CD4-positive, alpha-beta T cell treated with Interleukin-17A for 4 hours (primary cell): ENCODE measurements at places on chromosomes 12 and 14.
A peak's percentile ranks its signal among the peaks of the same experiment; 100 is the strongest.

DNA sequence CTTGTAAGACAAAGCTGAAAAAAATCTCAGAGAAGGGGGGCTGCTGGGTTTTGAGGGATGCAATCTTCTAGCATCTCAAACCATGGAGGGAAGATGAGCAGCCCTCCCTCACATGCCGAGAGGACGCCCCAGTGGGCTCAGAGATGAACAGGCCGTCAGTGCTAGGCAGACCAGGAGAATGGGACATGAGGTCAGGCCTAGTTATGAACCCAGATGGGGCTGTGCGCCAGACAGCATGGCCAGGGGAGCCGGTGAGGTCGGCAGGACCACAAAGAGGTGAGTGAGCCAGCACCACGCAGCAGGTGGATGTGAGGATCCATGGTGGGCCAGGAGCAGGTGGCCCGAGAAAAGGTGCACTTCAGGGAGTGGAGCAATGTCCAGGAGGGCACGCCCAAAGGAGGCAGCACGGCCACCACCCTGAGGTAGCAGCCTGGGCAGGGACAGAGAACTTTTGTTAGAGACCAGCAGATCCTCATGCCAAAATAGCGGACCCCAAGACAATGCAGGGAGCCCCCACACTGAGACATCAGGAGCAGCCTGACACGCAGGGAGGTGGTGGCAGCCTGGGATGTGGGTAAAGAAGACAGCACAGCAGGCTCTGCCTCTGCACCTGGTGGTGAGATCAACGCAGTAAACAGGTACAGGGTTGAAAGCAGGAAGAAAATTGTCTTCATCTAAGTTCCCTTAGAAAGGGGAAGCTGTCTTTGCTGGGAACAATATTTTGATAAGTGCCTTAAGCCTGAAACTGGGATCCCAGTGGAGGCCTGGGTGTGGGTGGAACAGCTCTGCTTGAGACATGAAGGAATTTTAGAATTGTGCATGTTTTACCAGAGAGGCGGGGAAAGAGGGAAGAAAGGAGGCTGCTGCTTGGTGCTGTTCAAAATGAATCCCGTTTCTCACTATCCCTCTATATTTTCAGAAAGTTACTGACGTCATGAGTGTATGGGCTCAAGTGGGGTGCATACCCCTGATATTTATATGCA lies 17.8 kb upstream of the MCRS1 start:
- DNase-seq: no peak

DNA sequence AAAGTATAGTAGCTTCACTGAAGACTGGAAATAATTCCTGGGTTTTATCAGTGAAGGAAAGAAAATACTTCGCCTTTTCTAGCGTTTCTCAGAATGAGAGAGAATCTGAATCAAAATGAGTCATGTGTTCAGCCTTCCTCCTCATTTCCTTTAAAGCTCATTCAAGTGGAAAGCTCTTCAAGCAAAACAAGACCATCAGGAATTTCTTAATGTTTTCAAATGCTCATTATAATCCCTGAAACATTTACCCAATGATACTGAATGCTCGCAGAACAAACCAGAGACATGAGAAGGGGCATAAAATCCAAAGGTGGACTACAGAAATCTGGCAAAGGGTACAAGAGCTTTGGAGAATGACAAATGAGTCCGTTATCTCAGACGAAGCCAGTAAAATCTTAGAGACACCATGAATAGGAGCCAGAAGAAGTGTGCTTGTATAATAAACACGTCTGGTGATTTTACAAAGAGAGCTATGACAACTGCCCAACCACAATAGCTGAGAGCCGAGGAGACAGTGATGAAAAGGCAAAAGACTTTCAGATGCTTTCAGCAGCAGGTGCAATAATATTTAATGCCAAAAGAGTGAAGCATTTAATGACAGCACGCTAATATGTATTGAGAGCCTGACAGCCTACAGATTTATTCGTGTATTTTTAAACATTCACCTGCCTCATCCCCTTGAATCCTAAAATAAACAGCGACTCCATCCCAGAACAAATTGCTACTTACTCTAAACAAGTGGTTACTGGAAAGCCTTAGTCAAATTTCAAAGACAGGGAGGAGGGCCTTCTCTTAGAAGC lies 19.0 kb downstream of the SPRING1 start:
- no peak for DNase-seq

DNA sequence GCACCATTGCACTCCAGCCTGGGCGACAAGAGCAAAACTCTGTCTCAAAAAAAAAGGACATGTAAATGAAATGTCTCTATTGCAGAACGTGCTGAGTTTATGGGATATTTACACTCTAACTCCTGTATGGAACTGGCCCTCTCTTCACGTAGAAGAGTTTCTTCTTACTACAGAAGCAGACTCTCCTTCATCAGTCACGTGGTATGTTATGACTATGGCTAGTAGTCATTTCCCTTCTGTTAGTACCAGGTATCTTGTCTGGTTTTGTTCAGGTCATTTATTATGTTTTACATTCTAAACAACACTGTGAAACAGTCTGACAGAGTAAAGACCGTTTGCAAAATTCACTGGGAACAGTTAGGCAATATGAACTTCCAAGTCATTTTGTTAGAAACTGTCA lies 20.3 kb downstream of the KNTC1 start:
- DNase-seq: no peak

DNA sequence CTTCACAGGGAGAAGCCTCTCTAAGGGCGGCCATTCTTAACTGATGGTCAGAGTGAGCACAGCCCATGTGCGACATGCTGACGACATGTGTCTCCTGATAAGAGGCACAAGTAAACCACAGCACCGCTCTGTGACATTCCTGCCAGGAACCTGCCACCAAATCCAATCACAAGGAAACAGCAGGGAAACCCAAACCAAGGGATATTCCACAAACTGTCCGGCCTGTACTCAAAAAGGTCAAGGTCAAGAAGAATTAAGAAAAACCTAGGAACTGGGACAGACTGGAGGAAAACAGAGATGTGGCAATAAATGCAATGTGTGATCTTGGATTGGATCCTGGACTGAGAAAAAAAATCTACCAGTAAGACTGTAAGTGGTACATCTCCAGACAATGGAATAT lies 91.9 kb downstream of the SYNE3 start:
- DNase-seq: no peak

GRCh38 chr14:24330973-24331674 lies 3.7 kb downstream of the ADCY4 start:
- DNase-seq: no peak

- no peak for DNase-seq
These were observed 46.5 kb downstream of the FBXO34 start for GRCh38 chr14:55317542-55318306.

- no peak for DNase-seq
These were observed 445.9 kb upstream of the RGS6 start for GRCh38 chr14:71486279-71486678.

GRCh38 chr14:99382071-99382470 lies 98.6 kb downstream of the SETD3 start:
- DNase-seq: no peak

- DNase-seq: no peak
These were observed 858 bp upstream of the FRMD6 start for GRCh38 chr14:51650716-51651387.

DNA sequence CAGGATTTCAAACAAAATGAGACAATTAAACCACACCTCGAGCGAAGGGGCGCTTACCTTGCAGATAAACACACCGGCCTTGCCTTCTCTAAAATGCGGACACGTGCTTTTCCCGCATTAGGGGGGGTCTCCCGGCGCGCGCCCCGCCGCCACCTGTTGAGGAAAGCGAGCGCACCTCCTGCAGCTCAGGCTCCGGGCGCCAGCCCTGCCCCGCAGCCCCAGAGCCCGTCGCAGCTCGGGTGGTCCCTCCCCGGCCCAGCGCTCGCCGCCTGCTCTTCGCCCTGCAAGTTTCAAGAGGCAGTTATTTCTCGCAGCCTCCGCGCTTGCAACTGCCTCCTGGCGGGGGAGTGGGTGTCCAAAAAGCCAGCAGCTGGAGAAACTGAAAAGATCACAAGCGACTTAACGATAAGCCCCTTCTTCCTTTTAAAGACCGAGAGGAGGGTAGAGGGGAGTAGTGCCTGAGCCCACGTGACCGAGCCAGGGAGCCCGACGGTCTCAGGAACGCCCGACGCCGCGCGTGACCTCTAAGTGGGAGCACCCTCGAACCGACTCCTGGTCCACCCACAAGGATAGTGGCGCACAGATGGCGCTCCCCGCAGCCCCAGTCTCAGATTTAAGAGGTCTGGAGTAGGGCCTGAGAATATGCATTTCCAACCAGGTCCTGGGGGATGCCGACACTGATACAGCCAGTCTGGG lies at the start of gene ESR2:
Gene ESR2 (minus strand): TSS at position 396 of the 696 bp plus-strand sequence. CDS start 11,386 bp downstream, outside the sequence.
- DNase-seq: peak; percentile 32

DNA sequence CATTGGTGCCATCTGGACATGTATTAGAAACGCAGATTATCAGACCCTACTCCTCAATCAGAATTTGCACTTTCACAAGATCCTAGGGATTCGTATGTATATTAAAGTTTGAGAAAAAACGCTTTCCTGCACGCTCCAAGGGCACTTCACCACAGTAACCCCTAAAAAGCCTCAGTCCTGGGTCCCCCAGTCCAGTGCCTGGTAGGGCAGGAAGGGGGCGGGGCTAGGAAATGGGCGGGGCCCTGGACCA lies 369 bp downstream of the DEPDC4 start:
- DNase-seq: peak; percentile 97

DNA sequence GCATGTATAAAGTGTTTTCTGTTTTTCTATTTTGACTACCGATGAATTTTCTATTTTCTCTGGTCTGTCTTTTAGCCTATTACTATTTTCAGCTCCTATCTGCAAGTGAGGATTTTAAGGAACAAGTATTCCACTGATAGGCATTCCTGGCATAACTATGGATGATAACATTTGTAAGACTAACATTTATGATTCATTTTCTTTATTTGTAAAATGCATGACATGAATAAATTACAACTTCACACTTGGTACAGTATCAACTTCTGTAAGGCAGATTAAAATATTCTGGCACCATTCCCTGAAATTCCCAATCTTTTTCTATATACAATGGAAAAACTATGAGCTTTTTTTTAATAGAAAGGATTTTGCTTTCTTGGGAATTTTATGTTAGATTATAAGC lies 121.0 kb upstream of the GARIN2 start:
- no peak for DNase-seq

DNA sequence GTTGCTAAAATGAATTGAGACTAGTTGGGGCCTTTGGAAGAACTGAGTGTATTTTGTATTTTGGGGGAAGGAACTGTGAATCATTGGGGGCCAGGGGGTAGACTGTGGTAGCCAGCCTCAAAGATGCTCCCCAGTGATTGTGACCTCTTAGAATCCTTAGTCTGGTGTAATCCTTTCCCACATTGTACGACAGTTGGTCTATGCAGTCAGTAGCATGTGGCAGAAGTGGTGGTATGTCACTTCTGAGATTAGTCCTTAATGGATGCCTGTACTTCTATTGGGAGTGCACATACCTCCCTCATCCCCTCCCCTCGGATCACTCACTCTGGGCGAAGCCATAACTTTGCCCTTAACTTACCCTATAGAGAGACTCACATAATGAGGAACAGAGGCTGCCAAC lies 48.0 kb downstream of the USP15 start:
- no peak for DNase-seq

DNA sequence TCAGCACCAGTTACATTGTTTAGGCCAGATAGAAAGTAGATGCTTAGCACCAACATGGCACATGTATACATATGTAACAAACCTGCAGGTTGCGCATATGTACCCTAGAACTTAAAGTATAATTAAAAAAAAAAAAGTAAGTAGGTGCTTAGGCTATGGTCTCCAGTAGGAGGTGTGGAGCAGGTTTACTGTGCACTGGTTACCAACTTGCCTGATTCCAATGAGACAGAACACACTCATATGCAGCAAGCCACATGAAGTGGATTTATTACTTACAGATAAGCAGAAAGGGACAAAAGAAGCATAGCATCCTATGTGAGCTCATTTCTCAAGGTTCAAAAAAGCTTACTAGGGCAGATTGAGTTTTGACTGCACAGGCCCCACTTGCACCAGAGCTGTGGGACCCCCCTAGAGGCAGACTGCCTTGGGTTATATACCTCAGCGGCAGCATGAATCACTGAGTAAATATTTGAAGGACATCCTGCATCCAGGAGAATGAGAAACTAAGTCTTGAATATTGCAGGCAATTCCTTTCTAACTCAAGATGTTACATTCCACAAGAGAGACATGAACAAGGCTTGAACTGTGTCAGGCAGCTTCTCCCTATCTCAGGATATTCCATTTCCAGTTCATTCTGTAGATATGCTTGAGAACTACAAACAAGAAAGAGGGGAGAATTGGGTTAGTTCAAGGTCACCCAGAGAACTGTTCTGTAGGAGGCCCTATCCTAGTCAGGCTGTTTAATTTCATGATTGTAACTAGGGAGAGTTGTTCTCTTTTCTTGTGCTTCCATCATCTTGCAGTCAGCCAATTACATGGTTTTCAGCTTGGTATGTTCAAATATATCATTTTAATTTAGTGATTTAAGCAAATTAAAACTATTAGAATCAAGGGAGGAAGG lies 30.1 kb downstream of the LRFN5 start:
- DNase-seq: no peak

GRCh38 chr14:103697603-103698379 lies 17.5 kb downstream of the XRCC3 start:
- no peak for DNase-seq

DNA sequence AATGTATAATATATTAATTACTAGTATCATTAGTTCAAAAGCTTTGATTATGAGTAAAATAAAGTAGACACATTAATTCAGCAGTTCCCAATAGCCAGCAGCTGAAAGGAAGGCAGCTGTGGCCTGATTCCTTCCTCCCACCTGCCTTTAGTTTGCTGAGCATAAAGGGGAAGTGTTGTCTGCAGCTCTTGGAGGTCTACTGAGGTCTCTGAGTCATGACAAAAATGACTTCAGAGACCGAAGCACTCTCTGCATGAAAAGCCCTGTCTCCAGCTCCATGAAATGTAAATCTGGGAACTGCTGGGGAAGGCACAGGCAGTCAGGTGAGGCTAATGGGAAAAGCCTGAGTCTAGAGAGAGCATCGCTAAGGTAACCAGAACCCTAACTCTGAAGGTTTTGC lies 165.4 kb downstream of the NRXN3 start:
- DNase-seq: no peak

DNA sequence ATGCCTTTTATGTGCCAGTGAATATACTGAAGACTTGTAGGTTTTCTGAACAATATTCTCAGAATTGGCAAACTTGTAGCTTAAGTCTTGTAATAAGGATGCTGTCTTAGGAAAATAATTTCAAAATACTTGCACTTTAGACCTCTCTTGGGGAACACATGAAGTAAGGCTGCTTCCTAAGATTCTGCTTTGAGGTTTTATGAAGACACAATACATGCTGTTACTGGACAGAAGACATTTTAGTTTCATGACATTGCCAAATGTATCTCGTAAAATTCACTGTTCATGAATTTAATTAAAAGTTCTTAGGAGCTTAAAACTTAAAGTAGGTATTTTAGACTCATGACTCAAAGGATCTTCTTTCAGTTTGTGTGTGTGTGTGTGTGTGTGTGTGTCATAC lies 80.7 kb downstream of the RAD51B start:
- DNase-seq: no peak

DNA sequence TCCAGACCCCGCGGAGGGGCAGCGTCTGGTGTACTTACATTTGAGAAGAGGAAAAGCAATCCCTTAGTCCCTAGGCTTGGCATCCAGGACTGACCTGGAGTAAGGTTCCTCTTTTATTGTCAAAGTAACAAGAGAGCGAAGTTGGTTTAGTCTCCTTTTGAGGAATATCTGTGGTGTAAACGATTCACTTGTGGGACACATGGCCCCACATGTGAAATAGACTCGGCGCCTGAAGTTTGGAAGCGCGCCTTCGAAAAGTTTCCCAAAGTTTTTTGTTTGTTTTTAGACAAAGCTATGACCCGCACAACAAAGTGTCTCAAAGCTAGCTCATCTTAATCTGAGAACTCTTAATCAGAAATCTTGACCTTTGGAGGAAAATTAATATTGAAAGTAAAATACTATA lies 744 bp downstream of the STYX start:
- DNase-seq: no peak

- DNase-seq: no peak
These were observed 6.0 kb downstream of the VPS37B start for GRCh38 chr12:122889761-122890520.
